IPS DF 19.7 (cell line): ENCODE measurements at places on chromosomes 2 and 18.

- DNase-seq: no peak
These were observed 8.2 kb downstream of the OLA1 start for GRCh38 chr2:174240097-174240496.

- no peak for DNase-seq
These were observed 74.7 kb downstream of the NDUFA10 start for GRCh38 chr2:239950144-239951128.

DNA sequence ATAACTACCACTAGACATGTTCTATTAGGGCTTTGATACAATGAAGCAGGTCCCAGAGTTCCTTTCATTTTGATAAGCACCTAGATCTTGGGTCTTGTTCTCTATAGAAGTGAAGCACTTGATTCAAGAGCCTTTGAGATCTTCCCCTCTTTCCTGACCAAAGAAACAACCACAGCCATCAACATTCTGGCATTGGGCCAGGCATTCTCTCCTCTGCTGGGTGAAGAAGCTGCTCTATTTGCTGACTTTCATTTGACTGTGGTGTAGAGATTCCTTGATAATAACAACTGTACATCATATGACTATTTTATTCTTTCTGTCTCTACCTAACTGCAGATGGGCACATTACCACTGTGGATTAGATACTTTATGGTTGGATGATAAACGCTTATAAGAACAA, 96.6 kb upstream of the LYPD1 start:
- no peak for DNase-seq

GRCh38 chr2:72095364-72095763, 52.3 kb downstream of the CYP26B1 start:
- no peak for DNase-seq

DNA sequence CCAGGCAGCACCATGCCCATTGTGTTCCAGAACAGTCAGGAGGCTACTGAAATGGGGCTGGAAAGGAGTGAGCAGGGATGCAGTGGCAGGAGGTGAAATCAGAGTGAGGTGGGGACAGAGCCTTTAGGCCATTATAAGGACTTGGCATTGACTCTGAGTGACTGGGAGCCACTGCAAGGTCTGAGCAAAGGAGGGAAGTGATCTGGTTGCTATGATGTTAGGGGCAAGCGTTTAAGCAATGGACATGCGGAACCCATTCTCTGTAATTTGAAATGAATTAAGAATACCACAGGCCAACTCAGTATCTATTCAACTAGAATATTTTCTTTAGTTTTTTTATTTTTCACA, 98.2 kb downstream of the DPP4 start:
- no peak for DNase-seq

DNA sequence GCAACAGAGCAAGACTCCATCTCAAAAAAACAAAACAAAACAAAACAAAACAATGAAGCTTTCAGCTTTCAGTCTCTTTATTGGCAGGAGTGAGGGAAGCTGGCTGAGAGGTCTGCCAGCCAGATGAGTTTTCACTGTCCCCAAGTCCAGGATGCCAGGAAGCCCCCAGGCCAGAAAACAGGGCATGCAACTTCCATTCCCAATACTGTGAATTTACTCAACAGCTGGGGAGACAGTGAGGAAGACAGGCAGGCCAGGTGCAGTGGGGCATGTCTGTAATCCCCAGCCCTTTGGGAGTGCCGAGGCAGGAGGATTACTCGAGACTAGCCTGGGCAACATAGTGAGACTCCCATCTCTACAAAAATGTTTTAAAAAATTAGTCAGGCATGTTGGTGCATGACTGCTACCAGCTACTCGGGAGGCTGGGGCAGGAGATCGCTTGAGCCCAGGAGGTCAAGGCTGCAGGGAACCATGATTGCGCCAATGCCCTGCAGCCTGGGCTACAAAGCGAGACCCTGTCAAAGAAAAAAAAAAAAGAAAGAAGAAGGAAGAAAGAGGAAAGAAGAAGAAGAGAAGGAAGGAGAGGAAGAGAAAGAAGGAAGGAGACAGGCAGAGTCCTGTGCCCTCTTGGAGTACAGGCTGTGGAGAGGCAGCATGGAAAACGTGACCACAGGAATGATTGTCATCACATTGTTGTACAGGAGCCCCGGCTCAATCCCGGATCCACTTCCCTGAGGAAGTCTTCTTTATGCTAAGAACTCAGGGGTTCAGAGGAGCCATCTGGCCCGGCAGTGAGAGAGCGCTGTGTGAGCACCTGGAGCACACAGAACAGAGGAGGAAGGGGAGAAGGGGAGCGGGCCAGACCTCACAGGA, 29.2 kb upstream of the POMC start:
- DNase-seq: no peak
